ENCODE measurements at places on chromosomes 2 and 18.

DNA sequence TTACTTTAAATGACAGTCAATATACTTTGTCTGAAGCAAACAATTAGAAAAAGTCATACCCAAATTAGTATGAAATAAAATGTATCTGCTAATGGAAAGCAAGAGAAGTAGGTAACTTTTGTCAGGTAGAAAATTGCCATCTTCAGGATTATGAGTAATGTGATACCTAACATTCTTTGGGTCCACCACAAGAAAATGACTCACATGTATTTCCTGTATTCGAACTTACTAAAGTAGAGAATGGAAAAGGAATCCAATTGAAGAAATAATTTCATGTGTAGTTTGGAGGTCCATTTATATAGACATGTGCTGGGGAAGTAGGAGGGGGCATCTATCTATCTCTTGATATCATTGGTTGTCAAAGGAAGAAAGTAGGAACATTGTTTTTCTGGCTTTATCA is 636.2 kb upstream of the CHAC2 start:
- no peaks in the 10 kb centered on the region for H3K27me3 ChIP-seq
- no peak overlapping the region for H3K4me3 ChIP-seq
- H3K27ac ChIP-seq: no peak overlapping the region
- DNase-seq: no peak
- no peaks in the 10 kb centered on the region for H3K36me3 ChIP-seq

GRCh38 chr18:38619129-38619528 is 1053.5 kb upstream of the CELF4 start:
- no peaks in the 10 kb centered on the region for H3K27me3 ChIP-seq
- no peak overlapping the region for H3K27ac ChIP-seq
- no peaks in the 10 kb centered on the region for H3K36me3 ChIP-seq
- DNase-seq: no peak
- no peak overlapping the region for H3K4me3 ChIP-seq

DNA sequence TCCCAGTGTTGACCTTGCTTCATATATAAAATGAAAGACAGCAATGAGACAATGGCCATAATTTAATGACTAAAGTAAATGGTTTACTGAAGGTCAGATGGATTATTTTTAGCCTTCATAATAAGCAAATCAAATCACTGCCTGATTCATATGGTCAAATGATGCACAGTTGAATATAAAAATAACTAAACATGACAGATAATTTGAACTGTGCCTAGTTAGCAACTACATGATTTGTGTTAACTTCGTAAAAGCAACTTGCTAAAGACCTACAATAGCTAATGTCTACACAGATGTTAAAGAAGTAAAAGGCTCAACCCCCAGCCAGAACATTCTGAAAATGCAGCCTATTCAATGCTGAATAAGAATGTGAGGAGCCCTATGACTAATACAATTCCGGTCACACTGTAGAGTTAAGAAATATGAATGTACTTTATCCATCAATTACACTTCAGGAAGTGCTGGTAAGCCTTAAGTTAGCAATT is 590.8 kb upstream of the CDH2 start:
- no peaks in the 10 kb centered on the region for H3K36me3 ChIP-seq
- H3K27me3 ChIP-seq: no peaks in the 10 kb centered on the region
- H3K4me1 ChIP-seq: no peaks in the 10 kb centered on the region
- H3K27ac ChIP-seq: no peak overlapping the region
- DNase-seq: no peak

- no peaks in the 10 kb centered on the region for H3K27me3 ChIP-seq
- no peaks in the 10 kb centered on the region for H3K36me3 ChIP-seq
- no peak for DNase-seq
- H3K4me1 ChIP-seq: no peaks in the 10 kb centered on the region
- H3K4me3 ChIP-seq: no peak overlapping the region
- H3K27ac ChIP-seq: no peak overlapping the region
Measured at GRCh38 chr2:207251022-207251421, 85.3 kb upstream of the KLF7 start.

DNA sequence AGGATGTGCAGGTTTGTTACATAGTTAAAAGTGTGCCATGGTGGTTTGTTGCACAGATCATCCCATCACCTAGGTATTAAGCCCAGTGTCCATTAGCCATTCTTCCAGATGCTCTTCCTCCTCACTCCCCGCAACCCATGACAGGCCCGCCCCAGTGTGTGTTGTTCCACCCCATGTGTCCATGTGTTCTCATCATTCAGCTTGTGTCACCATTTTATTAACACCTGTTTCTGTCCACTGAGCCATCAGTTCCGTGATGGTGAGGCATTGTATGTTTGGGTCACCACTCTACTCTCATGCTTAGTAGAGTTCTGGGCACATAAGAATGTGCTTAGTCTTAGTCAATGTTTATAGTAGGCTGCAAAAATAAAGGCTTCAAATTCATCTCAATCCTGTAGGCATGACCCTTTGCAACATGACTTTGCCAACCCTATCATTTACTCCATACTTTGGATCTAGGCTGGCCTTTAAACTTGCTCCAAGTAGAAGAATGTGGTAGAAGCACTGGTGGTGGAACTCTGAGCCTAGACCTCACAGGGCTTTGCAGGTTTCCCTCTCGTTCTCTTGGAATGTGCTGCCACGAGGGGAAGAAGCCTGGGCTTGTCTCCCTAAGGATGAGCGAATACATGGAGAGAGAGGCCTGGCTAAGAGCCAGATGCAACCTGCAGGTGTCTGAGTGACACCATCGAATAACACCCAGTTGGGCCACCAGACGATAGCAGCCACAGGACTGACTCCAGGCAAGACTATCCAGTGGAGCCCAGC is 161.5 kb downstream of the NAPG start:
- no peaks in the 10 kb centered on the region for H3K4me1 ChIP-seq
- no peaks in the 10 kb centered on the region for H3K27me3 ChIP-seq

GRCh38 chr2:225558399-225559071 is 159.0 kb downstream of the NYAP2 start:
- H3K4me1 ChIP-seq: no peaks in the 10 kb centered on the region
- DNase-seq: no peak
- no peak overlapping the region for H3K4me3 ChIP-seq

DNA sequence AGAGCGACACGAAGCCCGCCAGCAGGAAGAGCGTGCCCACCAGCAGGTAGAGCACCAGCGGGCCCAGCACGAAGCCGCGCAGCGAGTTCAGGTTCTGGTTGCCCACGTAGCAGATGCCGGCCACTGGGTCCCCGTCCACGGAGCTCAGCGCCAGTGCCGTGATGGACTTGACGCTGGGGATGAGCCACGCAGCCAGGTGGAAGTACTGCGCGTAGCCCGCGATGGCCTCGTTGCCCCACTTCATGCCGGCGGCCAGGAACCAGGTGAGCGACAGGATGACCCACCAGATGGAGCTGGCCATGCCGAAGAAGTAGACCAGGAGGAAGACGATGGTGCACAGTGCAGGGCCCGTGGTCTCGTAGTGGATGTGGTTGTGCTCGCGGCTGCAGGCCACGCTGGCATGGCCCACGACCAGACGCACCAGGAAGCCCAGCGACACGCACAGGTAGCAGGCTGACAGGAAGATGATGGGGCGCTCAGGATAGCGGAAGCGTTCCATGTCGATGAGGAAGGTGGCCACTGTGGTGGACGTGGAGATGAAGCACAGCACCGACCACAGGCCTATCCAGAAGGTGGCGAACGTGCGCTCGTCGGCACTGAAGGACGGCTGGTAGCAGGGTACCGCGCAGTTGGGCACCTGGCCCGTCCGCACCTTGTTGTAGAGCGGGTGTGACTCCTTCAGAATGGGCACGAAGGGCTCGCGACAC is 2.1 kb downstream of the FZD5 start:
- no peak for DNase-seq
- H3K27me3 ChIP-seq: no peaks in the 10 kb centered on the region

DNA sequence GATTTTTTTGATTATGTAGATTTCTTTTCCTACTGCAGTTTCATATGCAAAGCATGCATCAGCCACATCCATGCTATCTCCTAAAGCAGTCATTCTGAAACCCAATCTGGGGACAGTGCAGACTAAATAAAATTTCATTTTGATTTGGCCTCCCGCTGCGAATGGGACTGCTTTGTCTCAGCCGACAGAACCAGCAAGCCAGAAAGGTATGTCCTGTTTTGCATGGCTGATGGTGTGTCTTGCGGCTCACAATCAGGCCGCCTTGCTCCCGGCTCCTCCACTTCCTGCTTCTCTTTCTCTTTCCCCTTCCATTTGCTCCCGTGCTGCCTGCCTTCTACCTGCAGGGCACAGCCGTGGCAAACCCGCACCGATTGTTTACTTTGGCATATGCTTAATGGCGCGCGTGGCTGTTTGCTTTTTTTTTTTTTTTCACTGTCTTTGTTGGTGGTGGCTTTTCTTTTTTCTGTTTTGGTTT is 419.6 kb upstream of the POU3F3 start:
- no peaks in the 10 kb centered on the region for H3K4me1 ChIP-seq
- H3K27me3 ChIP-seq: peaks cover 24% of the 10 kb centered on the region
- H3K27ac ChIP-seq: no peak overlapping the region
- peak overlapping the region; percentile 42 for H3K4me3 ChIP-seq
- DNase-seq: no peak

DNA sequence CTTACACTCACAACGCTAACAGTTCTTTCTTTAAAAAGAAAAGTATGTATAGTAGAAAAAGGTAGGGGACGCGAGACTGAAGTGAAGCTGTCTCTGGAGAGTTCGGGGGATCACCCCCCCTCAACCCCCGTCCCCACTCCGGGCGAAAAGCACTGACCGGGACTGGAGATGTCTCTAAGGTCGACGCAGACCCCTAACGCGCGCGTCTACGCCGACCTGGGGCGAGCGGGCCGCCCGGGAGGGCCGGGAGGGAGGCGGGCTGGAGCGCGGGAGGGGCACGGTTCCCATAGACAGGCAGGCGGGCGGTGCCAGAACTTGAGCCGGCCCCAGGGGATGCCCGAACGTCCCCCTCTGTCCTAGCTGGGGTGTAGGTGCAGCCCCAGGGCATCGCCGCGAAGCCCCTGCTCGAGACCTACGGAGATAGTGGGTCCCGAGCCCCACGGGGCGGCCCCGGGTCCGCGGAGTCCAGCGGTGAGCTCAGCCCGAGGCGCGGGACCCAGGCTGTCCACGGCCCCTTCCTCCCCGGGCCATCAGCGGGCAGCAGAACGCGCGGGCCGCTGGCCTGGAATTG is 82.2 kb downstream of the CHRNA1 start:
- peaks cover 54% of the 10 kb centered on the region for H3K4me1 ChIP-seq
- peak overlapping the region; percentile 76 for H3K4me3 ChIP-seq
- H3K36me3 ChIP-seq: no peaks in the 10 kb centered on the region
- no peaks in the 10 kb centered on the region for H3K27me3 ChIP-seq
- peak overlapping the region; percentile 77 for H3K27ac ChIP-seq

Data from heart right ventricle (tissue), 16 donors.